Naive B cell (primary cell): ENCODE measurements at places on chromosomes 6 and 20. TPM values are rescaled to one million over a fixed set of nuclear protein-coding genes. Genes with fewer than 3 reads are reported as not detected.

DNA sequence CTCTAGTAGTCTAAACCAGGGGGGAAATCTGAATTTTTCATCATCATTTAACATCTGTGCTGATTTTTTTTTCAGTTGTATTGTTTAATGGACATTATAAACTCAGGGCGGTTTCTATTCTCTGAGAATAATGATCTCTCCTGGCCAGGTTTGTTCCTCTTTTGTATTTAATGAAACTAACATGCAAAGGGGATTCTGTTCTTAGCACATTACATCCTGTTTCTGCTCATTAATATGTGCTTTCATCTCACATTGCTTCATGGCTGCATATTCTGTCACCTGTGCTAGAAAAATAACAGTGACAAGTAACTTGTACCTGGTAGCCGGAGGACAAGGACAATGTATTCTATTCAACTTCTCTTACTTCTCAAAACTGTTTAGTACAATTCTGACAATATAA lies 806 bp downstream of the HLA-DOB start:
- DNase-seq: peak; percentile 78

Gene PPIL1
- polyA plus RNA-seq: 6.9 TPM

Gene SLC35B3
- polyA plus RNA-seq: 14.6 TPM

Gene DPPA5
- not detected for polyA plus RNA-seq

Gene C20orf202
- polyA plus RNA-seq: not detected

GRCh38 chr6:84086545-84087429 lies 53.2 kb downstream of the MRAP2 start:
- DNase-seq: no peak

DNA sequence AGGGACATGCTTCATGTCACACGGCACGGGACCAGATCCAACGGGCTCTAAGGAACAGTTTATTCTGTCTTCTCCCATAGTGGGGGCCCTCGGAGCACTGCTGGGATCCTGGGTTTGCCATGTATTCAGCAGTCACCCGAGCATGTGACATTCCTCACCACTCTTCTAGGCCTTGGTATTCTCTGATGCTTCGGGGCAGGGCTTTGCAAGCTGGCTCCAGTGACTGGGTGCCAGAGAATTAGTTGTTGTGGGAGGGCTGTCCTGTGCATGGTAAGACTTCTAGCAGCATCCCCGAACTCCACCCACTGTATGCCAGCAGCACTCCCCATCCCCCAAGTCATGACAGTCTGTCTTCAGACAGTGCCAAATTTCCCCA lies 5.4 kb downstream of the CCN5 start:
- no peak for DNase-seq

DNA sequence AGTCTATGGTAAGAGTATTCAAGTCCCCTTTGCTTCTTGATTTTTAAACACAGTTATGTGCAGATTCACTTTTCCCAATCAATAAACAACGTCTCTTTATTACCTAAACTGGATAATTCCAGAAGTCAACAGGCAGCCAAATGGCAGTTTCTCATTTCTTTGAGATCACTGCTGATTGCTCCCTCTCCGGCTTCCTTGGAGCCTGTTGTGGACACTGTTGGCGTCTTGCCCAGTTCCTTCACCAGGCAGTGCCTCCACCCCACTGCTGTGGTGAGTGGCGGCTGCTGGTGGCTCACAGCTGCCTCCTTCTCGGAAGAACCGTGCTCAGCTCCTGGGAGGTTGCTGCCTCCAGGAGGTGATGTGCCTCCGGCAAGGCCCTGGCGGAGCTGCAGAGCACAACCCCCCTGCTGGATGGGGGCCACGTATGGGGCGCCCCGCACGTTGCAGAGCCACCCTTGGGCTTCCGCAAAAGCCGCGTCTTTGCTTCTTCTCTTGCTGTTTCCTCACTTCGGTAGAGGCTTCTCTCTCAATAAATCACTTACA lies 105.1 kb upstream of the CNKSR3 start:
- no peak for DNase-seq

- DNase-seq: peak; percentile 60
Measured at GRCh38 chr20:50191065-50191543, 474 bp downstream of the CEBPB start.

DNA sequence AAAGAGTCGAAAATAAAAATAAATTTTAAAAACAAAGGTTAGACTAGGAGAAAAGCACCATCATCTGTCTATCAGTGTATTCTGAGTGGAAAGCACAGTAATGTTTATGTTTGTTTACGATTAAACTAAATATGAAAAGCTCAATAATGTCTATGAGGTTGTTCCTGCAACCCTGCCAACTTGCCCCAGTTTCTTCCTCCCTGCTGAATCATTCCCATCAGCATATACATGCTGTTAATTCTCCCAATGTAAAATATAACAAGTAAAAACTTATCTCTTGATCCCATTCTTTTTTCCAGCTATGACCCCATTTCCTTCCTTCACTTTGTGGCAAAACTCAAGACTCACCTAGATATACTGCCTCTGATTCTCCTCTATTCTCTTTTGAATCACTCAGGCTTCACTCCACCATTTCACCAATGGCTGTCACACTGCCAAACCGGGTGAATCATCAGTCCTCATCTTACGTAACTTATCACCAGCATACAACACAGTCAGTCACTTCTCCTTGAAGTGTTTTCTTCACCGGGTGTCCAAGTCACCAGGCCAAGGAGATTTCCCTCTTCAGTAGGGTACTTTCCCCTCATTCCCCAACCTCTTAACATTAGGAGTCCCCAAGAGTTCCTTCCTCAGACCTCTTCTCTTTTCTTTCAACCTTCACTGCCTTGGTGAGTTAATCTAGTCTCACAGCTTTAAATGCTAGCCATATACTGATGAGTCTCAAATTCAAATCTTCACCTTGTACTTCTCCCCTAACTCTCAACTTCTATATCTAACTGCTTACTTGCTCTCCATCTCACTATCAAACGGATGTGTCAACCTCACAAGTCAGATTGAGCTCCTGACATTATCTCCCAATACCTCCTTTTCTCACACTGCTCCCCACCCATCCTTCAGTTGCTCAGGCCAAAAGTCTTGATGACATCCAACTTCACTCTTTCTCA lies 6.2 kb downstream of the TMEM242 start:
- no peak for DNase-seq

DNA sequence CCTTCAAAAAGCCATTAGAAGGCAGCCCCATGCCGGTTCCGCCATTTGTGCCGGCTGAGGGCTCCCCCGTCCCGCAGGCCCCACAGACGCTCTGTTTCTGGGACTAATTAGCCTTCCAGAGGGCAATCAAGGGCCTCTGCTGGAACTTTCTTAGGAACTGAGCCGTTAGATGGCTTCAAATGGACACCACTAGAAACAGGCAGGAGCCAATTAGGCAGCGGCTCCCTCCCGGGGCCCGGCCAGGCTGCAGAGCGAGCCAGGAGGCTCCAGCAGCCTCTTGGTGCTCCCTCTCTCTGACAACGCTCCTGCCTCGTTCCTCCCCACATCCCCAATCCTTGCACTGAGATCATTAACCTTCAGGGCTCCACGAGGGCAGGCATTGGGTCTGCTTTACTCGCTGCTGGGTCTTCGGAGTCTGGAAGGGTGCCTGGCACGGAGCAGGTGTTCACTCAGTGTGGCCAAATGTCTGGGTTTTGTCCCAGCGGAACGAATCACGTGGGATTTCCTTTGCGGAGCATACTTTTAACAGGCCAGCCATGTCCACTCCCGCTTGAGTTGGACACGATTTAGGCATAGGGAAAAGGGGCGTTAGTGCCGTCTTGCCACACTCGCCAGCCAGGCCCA lies 98.3 kb downstream of the TMEM242 start:
- no peak for DNase-seq

GRCh38 chr20:920311-920710 lies 4.2 kb upstream of the ANGPT4 start:
- DNase-seq: no peak

Gene CD93
- polyA plus RNA-seq: not detected

DNA sequence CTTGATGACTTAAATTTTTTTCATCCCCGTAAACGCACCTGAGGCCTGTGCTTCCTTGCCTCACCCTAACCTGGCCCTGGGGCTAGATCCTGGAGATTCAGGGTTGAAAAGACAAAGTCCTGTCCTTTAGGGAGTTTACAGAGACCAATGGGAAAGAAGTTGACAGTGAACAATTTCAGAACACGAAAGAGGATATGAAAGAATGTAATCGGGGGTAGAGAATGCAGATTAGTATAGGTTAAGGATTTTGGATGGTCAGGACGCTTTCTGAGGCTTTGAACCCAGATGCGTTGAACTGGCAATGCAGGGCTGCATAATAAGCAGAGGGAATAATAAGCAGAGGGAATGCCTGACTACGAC lies 1.7 kb upstream of the FBXO5 start:
- no peak for DNase-seq

Gene LY6G6C
- polyA plus RNA-seq: not detected

GRCh38 chr20:36629719-36630681 lies 16.0 kb downstream of the SLA2 start:
- no peak for DNase-seq

GRCh38 chr20:50813801-50814200 lies 18.9 kb downstream of the BCAS4 start:
- no peak for DNase-seq

- no peak for DNase-seq
Measured at GRCh38 chr6:144885817-144886216, 600.7 kb downstream of the UTRN start.

DNA sequence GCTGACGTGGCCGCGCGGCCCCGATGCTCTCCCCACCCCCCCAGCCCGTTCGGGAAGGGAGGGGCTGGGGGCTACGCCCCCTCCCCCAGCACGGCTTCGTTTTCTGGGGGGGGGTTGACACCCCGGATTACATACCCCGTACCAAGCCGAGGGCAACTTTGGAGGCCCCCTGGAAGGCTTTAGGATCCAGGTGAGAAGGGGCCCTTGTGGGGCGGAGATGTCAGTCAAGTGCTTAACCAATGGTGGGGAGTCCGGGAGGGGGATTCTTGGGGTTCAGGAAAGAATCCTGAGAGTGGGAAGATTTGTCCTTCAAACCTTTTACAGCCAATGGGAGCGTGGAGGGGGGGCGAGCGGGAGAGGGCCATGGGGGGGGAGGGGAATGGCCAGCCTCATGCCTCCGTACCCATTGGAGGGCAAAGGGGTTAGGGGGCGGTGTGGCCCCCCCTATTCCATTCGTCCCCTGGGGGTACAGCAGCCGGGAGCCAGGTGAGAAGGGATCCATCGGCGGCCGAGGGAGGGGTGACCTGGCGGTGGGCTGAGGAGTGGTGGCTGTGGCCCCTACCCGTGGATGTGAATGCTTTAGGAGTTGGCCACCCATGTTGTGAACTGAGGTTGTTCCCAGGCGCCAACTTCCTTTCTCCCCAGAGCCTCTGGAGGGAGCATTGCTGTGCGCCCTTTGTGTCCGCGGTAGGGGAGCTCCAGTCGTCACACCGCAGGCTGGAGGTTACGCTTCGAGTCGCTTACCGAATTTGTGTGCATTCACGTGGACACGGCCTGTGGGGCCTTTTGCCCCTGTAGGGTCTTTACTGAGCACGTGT lies 682 bp downstream of the BRD2 start:
- DNase-seq: peak; percentile 45

Gene NKX2-4
- not detected for polyA plus RNA-seq

Gene VNN1
- not detected for polyA plus RNA-seq
